Activated T-cell treated with anti-CD3 and anti-CD28 coated beads, Interleukin-2, amount 50 U/mL, for 4 hours (primary cell): ENCODE measurements at places on chromosomes 12 and 14.

DNA sequence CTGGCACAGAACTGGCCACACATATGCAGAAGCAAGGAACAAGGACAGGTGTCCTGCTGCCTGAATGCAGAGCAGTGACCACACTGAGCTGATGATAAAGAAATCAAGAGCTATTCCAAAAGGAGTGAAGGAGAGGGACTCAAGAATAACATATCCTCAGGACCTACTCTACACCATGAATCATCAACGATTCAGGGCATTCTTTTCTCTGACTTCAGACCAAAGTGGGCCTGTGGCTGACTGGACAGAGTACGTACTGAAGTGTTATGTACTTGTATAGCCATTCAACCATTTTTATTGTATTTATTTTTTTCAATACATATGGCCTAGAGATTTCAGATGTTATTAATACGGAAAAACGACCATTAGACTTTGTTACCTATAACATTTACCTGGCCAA, 177.5 kb upstream of the TMTC1 start:
- no peak for DNase-seq

- DNase-seq = no peak
Observed at GRCh38 chr14:58633831-58634230, 3.9 kb upstream of the DACT1 start.

DNA sequence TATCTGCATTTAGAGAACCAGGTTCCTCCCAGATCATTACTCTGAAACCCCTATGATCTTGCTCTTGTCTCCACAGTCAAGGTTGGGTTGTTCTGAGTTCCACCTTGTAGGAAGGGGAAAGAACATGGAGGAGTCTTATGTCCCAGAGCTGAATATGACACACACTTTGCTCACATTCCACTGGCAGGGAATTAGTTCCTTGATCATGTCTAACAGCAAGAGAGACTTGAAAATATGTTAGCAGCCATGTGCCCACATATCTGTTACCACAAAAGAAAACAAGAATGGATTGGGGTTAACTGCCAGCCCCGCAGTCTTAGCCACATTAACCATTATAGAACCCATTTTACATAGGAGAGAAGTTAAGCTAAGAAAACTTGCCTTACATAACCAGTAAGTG, 71.1 kb upstream of the MDM1 start:
- no peak for DNase-seq

DNA sequence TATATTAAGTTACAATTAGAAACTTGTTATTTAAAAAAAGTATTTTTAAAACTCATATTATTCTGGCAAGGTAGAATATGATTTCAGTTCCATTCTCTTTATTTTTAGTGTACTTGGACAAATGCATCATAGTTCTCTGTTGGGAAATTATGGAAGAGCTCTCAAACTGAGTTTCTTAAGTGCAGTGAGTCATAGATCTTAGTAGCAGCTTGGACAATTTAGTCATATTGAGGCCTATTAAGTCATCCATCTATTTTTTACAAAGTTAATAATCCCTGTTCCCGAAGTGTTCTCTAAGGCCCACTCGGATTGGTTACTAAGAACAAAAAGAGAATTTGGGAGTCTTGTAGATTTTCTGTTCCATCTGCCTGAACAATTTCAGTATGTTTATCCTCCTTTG, 113.9 kb downstream of the ANO4 start:
- DNase-seq = no peak

DNA sequence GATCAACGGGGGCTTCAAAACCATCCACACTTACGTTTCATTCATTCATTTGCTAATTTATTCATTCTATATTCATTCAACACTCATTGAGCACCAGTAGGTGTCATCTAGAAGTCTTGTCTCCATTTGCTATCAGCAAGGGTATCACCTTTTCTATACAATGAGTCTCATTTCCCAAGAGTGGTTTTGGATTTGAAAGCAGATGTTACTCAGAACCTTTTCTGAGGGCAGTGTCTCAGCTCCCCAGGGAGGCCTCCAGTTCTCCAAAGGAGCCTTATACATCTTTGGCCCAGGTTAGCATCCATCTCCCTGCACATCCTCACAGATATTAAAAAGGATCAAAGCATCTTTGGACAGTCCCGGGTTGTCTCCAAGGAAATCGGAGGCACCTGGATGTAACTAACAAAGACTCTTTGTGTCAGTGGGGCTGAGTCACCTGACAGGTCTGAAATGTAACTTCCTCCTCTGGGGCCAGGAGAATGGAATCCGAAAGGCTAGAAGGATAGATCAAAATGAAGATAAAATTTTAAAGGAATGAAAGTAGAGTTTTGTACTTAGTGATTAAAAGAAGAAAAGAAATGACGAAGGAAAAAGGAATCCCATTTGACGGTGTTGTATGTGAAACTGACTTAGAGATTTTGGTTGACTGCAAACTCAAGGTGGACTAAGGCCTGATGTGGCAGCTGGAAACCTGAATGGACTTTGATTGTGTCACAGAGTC, 103.0 kb downstream of the VCPKMT start:
- DNase-seq = no peak

- no peak for DNase-seq
Observed at GRCh38 chr12:1499351-1499750, 95.0 kb downstream of the FBXL14 start.

DNA sequence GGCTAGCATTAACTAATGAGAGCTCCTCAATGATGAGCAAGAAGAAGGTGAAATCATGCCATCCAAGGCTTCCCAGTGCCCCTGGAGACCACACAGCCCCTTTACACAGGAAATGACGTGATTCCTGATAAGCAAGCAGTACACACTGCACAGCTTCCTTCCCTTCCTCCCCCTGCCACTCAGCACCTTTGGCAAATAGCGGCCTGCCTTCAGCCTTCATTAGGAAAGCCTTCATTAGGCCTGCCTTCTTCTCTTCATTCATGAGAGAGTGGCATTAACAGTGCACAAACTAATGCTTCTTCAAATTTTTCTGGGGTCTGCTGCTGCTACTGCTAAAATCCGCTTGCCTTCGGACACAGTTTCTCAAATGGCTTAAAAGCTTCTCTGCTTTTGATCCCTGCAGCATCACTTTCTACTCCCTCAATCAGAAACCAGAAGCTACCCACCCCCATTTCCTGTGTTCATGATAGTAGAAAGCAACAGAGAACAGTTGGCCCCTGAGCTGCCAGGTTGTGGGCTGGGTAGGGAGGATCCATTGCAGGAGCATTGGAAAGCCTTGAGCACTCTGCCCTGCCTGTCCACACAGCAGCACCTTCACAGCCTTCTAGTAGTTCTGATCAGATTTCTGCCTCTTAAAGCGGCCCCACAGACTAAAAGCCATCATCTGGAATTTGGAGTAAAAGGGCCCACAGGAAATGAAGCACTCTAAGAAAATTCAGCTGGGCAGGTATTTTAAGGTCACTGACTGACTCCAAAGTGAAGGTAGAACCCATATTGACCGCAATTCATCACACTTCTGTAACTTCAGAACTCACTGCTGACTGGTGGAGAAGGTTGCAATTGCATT, 103.8 kb upstream of the ETV6 start:
- DNase-seq = no peak

DNA sequence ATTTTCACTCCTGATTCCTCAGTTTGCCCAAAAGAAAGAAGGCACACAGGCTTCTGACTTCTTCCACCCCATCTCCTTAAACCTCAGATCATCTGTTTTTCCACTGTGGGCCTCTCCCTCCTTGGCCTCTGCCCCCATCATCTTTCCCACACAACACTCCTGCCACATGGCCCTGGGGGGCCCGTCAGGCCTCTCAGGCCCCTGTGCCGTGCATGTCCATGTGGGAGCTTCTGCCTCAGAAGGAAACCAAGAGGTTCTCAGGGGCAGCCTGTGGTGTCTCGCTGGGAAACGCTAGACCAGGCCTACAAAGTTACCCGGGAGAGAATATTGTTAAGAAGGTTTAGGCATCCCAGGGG, 8.0 kb downstream of the KLHL33 start:
- no peak for DNase-seq

DNA sequence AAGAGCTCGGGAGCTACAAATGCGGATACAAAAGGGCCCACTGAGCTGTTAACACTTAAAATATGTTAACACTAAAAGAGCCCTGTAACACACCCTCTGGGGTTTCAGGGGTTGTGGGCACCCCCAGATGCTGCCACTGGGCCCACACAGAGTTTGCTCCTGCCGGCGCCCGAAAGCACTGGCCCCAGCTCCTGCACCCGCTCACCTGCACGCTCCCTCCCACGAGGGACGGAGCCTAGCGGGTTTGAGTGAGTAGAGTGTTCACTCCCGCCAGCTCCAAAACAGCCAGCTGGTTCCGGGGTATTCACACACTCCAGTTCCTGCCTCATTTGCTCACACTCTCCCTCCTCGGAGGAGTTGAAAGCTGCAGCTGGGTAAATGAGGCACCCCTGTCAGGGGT, 357.7 kb downstream of the ETNK1 start:
- no peak for DNase-seq
